DMS 273 treated with DMSO at 0.1 percent for 48 hours (cell line): ENCODE measurements at places on chromosomes 1 and 21.

GRCh38 chr1:175572932-175573868 lies 170.2 kb downstream of the TNR start:
- DNase-seq: peak; percentile 96

DNA sequence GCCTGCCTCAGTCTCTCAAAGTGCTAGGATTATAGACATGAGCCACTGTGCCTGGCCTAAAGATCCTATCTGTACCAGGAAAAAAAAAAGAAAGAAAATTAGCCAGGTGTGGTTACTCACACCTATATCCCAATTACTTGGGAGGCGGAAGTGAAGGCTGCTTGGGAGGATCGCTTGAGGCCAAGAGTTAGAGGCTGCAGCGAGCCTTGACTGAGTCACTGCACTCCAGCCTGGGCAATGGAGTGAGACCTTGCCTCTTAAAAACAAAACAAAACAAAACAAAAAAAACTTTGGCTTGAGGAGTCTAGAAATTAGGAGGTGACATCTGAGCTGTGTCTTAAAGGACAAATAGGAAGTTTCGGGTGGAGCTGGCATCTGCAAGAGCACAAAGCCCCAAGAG lies 38.7 kb upstream of the KIF26B start:
- DNase-seq: no peak

DNA sequence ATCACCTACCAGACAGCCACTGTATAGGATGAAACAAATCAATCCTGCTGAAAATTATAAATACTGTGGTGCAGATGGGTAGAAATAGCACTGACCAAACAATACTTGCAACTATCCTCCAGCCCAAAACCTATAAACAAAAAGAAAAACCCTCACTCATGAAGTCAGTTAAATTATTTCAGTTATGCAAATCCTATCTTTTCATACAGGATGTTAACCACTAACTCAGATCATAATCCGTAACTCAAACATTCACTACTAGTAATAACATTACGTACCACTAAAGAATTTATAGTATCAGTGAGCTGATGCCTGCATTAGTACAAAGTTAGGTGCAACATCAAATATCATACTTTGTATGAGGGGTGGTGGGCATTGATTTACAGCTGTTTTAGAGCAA lies 2.6 kb downstream of the NDC1 start:
- DNase-seq: no peak

DNA sequence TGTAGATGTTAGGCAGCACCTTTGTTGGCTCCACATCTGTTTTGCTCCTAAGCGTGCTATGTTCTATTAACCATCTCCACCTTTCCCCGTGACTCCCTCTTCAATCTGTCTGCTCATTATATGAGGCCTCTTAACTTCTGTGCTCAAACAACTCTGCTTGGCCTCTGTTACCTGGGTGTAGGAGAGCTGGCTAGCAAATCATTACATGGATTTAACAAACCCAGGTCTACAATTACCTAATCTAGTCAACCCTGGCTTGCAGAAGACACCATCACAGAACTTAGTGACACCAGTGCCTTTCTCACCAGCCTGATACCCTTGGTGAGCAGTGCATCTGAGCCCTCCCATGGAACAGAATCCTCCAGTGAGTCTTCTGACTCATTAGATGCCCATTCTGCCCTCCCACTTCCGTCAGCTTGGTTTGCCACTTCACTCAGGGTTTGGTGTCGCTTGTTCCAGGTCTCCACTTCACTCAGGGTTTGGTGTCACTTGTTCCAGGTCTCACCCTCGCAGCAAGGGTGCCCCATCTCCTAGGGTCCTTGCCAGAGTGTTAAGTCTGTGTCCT lies 92.0 kb upstream of the KIF26B start:
- no peak for DNase-seq

DNA sequence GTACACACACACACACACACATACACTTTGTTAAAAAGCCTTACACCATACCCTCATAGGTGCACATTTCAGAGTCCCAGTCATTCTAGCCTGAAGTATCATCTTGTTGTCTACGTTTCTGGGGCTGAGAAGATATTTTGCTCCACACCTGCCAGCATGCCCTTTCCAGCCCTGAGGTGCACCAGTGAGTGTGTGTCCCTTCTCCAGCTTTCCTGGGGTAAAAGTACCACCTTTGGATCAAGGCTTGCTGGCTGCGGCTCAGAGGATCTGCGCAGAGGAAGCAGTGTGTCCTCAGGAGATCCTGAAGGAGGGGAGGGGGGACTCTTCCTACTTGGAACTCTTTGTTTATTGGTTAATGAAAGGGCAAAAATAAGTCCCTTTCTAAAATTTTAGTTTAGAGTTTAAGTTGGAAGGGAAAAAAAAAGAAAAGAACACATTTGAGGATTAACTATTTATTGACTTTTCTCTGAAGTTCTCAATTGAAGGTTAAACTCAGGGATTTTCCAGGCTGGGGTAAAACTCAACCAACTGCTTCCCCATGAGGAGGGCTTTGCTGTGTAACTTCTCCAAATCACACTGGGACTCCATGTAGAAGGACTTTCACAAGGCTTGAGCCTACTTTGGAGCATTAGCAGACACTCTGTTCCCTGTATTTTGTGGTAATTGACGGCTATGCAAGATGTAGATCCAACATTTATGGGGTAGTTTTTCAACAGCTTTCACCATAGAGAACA lies 200.3 kb upstream of the SGIP1 start:
- no peak for DNase-seq

DNA sequence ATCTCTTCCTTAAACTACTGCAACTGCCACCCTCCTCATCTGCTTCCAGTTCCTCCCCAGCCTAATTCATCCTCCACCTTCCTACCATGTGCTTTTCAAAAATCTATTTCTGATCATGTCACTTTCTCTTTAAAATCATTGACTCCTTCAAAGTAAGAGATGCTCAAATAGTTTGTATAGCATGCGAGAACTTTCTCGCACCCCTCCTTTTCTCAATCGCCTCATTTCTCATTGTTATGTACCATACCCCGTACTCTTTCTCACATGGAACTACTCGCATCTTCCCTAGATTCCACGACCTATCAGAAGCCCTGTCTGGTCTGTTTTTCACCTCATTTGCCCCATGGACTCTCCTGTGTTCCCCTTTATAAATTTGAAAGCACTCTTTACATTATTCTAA lies 238.2 kb downstream of the NRIP1 start:
- DNase-seq: no peak

DNA sequence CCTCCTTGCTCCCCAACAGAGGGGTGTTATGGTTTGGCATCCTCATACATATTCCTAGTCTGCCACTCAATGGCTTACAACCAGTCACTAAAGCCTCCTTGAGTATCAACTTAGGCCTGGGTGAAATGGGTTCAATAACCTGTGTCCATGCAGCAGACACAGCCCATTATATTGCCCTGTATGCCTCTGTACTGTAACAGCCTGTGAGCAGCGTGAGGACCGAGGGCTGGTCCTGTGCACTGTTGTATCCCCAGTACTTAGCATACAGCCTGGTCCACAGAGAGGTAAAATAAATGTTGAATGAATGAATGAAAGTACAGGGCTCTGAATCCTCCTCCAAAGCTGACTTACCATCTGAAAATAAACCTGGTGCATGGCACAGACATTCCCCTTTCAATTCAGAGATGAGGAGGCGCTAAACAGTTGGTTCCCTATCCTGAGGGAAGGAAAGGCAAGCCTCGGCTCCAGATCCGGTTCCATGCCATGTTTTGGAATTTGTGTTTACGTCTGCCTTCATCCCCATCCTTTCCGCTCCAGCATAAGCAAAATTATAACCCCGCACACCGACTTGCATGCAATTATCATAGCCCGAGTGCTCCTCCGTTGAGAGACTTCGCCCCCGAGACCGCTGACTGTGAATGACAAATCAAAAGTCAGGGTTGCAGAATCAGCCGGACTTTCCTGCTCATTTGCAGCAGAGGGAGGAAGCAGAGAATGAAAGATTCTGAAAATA lies 45.0 kb upstream of the DNAJC6 start:
- DNase-seq: peak; percentile 48

DNA sequence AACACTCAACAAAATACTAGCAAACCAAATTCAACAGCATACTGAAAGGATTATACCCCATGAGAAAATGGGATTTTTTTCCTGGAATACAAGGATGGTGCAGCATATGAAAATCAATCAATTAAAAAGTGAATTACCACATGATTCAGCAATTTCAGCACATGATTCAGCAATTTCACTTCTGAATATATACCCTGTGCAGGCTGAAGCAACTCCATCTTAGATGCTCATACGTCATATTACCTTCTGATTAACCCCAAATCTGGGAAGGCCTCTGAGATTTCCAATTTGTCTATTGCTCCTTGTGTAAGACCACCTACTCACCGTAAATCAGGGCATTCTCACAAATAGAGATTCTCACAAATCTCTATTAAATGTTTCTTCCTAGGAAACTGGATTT lies 43.8 kb upstream of the ERO1B start:
- DNase-seq: no peak

DNA sequence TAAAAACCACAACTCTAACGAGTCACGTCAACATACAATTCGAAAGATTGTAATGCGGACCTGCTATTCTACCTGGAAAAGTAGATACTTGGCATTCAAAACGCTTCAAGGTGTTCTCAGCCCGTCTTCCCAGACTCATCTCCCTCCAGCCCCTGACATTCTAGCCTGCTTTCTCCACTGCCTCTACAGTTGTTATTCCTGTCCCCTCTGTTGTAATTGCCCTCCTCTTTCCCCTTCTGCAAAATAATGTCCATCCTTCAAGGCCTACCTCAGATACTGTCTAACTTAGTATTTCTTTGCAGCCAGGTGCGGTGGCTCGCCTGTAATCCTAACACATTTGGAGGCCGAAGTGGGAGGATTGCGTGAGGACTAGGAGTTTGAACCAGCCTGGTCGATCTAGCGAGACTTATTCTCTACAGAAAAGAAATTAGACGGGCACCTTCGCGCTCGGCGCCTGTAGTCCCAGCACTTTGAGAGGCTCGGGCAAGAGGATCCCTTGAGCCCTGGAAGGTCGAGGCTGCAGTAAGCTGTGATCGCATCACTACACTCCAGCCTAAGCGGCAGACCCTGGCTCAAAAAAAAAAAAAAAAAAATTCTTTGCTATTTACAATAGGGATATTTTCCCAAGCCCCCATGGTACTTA lies 756 bp upstream of the RBM34 start:
- DNase-seq: no peak

GRCh38 chr1:8463144-8463927 lies 145.4 kb downstream of the SLC45A1 start:
- no peak for DNase-seq

DNA sequence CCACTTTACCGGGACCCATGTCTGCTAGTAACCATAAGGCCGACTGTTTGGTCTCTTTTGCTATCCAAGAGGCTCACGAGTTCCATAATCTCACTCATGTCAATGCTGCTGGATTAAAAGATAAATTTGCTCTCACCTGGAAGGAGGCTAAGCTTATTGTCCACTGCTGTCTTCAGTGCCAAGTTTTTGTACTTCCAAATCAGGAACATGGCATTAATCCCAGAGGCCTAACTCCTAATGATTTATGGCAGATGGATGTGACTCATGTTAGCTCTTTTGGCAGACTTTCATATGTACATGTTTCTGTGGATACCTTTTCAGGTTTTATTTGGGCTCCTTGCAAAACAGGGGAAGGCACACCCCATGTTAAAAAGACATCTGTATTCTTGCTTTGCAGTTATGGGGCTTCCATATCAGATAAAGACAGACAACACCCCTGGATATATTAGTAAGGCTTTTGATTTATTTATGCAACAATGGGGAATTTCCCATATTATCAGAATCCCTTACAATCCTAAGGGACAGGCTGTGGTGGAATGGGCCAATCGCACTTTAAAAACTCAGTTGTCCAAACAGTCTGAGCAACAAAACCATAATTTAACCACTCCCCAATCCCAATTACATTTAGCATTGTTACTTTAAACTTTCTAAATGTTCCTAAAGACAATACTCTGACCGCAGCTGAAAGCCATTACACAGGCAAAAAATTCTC lies 162.7 kb downstream of the IER5 start:
- DNase-seq: peak; percentile 80

DNA sequence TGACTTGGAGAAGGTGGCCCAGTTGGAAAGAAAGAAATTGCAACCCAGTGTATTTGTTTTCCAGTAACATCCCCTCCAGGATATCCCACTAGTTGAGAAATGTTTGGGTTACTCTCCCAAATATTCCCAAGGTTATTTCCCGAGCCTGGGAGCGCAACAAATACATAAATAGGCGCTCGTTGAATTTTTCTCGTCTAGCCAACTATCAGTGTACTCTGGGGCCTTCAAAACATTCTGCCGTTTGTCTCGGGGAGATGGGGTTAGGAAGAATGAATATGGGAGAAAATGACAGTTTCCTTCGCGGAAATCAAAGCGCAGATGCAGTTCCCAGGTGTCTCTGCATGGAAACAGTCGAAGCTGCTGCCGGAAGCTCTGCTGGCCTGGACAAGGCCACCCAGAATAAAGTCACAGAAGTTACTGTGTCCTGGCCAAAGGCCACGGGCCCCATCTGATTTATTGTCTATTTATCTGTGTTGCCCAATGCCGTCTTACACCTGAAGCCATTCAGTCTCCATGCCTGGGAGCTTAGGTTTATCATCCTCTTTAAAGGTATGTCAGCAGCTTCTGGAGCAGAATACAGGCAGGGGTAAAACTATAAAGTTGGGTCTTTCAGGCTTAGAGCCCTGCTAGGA lies 1.0 kb downstream of the C1orf115 start:
- DNase-seq: no peak

DNA sequence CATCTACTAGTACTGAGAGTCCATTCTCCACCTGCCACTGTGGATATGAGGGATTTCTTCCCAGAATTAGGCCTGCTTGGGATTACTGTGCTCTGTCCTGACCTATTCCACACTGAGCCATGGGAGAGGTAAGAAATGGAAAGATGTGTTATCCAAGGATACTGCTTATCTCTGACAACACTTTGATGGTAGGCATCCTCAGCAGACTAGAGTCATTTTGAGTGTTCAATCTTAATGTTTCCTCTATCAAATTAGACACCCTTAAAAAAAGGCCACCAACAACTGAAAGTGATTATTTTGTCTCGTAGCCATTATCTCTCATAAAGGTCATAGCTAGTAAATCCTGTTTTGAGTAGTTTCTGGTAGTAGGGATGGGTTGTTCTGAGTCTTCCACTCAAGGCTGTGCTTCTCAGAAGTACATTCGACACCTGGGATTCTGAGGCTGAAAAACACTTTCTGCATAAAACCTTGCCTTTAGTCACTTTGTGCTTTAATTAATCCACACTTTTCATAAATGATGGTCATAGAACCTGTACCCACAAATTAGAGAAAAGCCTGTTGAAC lies 8.8 kb downstream of the ATPAF1 start:
- DNase-seq: no peak

- no peak for DNase-seq
Measured at GRCh38 chr1:30476911-30477459, 246.4 kb downstream of the MATN1 start.

DNA sequence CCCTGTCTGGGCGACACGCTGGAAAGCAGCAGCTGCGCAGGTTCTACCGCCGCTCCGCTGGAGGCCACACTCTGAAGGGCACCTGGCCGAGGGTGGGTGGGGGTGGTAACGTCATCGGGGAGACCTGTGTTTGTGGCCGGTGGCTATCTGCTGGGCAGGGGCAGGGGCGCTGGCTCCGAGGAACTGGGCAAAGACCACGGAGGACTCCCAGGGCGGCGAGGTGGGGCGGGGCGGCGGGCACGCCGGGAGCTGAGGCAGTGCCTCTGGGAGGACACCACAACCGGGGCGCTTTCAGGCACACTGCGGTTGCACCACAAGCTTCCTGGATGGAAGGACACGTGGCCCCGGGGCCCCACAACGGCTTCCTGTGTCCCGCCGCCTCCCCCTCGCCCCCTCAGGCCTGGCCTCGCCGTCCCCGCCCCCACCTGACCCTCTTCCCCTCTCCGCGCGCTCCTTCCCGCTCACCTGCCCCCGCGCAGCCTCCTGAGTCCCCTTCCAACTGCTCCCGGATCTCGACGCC lies 3.3 kb upstream of the DENND2D start:
- DNase-seq: no peak
